Esophagus squamous epithelium (tissue), 5 donors: ENCODE measurements at places on chromosomes 5 and 9. TPM values are rescaled to one million over a fixed set of nuclear protein-coding genes. Genes with fewer than 3 reads are reported as not detected.

GRCh38 chr9:104987743-104988142 lies 59.8 kb upstream of the ABCA1 start:
- no peak overlapping the region for H3K4me3 ChIP-seq
- no peaks in the 10 kb centered on the region for H3K27me3 ChIP-seq
- H3K27ac ChIP-seq: no peak overlapping the region
- H3K36me3 ChIP-seq: no peaks in the 10 kb centered on the region
- peaks cover 20% of the 10 kb centered on the region for H3K4me1 ChIP-seq
- DNase-seq: no peak

- no peaks in the 10 kb centered on the region for H3K36me3 ChIP-seq
- H3K4me1 ChIP-seq: peaks cover 16% of the 10 kb centered on the region
- no peak overlapping the region for H3K27ac ChIP-seq
- H3K27me3 ChIP-seq: no peaks in the 10 kb centered on the region
- no peak overlapping the region for H3K4me3 ChIP-seq
These were observed 81.9 kb downstream of the RMI1 start for GRCh38 chr9:84062538-84062937.

DNA sequence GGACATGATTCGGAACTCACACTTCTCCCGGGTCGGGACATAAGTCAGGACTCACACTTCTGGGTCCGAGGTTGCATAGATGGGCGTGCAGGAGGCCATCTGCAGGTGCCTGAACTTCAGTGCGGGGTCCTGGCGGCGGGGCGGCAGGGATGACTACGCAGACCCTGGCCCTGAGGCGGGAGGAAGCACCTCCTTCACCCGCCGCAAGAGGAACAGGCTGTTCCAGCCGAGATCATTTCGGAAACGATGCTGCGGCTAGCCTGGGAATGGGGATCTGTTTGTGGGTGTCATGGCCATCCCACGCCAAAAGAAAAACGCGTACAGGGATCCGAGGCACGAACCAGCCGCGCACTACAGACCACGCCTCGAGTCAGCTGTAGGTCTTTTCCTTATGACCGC lies 196.6 kb downstream of the TTLL11 start:
- no peak overlapping the region for H3K27ac ChIP-seq
- no peaks in the 10 kb centered on the region for H3K27me3 ChIP-seq
- H3K4me3 ChIP-seq: no peak overlapping the region
- no peak for DNase-seq
- no peaks in the 10 kb centered on the region for H3K36me3 ChIP-seq

GRCh38 chr5:66255714-66256113 lies 111.6 kb downstream of the SREK1 start:
- no peaks in the 10 kb centered on the region for H3K27me3 ChIP-seq
- H3K27ac ChIP-seq: no peak overlapping the region
- no peak for DNase-seq
- H3K4me1 ChIP-seq: no peaks in the 10 kb centered on the region

DNA sequence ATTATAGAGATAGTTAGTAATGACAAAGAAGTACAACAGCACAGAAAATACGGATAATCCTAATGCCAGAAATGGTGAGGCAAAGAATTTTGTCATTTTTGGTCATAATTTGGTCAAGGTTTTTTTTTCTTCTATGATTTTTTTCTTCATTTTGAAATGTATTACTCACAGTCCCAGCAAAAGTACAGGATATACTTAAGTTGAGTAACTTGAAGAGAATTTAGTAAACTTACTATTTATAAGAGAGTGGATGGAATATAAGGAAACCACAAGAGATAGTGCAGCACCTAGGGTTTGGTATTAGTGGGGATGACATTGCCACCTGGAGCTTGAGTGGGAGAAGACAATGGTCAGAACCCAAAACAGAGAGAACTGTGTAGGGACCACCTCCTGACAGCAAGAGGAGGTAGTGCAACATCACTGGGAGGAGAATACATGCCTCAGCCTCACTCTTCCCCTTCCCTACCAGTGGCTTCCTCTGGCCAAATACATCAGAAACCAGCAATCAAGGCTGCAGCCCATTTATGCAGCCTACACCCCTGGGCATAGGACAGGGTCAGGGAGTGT lies 434.5 kb upstream of the TRPC7 start:
- no peak overlapping the region for H3K27ac ChIP-seq
- H3K36me3 ChIP-seq: no peaks in the 10 kb centered on the region
- no peaks in the 10 kb centered on the region for H3K27me3 ChIP-seq
- H3K4me3 ChIP-seq: no peak overlapping the region

DNA sequence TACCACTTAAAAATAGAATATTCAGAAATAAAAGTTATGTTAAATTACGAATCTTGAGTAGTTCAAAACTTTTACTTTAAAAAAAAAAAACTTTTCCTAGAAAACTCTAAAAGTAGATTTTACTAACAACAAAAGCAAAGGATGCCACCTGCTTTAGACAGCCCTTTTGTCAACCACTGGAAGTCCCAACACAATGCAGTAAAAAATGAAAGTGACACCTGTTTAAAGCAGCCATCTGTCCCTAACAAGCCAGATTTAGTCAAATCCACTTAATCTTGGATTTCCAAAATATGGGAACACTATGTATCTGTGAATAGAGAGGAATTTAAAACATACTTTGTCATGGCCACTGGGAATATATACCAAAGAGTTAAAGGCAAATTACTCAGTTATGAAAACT lies 3.8 kb downstream of the RFX3 start:
- no peak overlapping the region for H3K4me3 ChIP-seq
- H3K4me1 ChIP-seq: peaks cover 3% of the 10 kb centered on the region
- H3K27ac ChIP-seq: no peak overlapping the region
- DNase-seq: no peak
- no peaks in the 10 kb centered on the region for H3K36me3 ChIP-seq
- H3K27me3 ChIP-seq: no peaks in the 10 kb centered on the region

DNA sequence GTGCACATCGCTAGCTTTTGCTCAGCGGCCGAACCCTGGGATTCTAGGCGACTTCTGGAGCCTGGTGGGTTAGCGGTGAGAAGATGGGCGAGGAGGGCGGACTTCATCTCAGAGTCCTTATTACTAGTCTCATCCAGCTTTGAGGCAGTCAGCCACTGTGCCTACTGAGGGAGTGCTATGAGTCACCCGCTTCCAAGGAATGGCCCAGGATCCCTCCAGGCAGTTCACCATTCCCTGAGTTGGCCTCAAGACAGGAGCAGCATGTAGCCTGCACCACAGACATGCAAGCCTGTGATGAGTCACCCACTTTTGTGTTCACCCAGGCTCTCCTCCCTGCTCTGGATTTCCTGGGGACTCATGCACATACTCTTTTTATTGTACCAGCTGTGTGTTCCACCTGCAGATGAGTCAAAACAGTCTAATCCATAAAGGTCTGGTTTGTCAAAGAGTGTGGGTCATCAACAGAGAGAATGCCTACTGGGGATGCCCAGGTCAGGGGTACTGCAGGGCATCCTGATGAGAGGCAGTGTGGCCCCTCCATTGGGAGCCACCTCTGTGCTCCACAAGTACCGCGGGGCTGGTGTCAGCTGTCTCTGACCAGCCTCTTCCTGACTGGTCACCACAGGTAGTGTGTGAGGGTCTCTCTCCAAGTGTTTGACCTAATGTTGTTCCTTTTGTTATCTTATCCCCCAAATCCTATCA lies 20.2 kb downstream of the SLC22A5 start:
- H3K4me1 ChIP-seq: peaks cover 44% of the 10 kb centered on the region
- H3K27me3 ChIP-seq: no peaks in the 10 kb centered on the region
- H3K4me3 ChIP-seq: no peak overlapping the region
- no peaks in the 10 kb centered on the region for H3K36me3 ChIP-seq

DNA sequence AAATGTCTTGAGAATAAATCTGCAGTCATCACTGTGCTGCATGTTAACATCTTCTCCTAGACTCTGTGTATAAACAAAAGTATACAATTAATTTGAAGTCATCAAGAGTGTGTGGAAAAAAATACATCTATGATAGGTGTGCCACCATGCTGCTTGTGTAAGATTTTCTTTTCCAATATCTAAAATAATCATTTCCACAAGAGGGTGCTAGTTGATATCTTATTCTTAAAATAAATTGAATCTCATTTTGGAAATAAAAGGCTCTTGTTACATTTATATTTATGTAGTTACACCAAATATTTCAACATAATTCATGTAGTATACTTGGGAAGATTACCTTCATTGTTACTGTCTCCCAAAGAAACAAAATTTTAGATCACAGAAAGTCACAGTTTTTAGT lies 14.1 kb upstream of the MOCS2 start:
- DNase-seq: no peak
- no peak overlapping the region for H3K27ac ChIP-seq
- H3K27me3 ChIP-seq: no peaks in the 10 kb centered on the region
- H3K4me1 ChIP-seq: no peaks in the 10 kb centered on the region
- H3K4me3 ChIP-seq: no peak overlapping the region
- no peaks in the 10 kb centered on the region for H3K36me3 ChIP-seq

The SMIM15 gene
- total RNA-seq: 33.6 TPM

The GLDC gene
- 2.1 TPM for total RNA-seq

The LNPEP gene
- 32.0 TPM for total RNA-seq

The CRB2 gene
- not detected for total RNA-seq

The GLRA1 gene
- total RNA-seq: not detected
